ENCODE measurements at places on chromosomes 13 and 19. TPM values are rescaled to one million over a fixed set of nuclear protein-coding genes. Genes with fewer than 3 reads are reported as not detected.
A peak's percentile ranks its signal among the peaks of the same experiment; 100 is the strongest.

DNA sequence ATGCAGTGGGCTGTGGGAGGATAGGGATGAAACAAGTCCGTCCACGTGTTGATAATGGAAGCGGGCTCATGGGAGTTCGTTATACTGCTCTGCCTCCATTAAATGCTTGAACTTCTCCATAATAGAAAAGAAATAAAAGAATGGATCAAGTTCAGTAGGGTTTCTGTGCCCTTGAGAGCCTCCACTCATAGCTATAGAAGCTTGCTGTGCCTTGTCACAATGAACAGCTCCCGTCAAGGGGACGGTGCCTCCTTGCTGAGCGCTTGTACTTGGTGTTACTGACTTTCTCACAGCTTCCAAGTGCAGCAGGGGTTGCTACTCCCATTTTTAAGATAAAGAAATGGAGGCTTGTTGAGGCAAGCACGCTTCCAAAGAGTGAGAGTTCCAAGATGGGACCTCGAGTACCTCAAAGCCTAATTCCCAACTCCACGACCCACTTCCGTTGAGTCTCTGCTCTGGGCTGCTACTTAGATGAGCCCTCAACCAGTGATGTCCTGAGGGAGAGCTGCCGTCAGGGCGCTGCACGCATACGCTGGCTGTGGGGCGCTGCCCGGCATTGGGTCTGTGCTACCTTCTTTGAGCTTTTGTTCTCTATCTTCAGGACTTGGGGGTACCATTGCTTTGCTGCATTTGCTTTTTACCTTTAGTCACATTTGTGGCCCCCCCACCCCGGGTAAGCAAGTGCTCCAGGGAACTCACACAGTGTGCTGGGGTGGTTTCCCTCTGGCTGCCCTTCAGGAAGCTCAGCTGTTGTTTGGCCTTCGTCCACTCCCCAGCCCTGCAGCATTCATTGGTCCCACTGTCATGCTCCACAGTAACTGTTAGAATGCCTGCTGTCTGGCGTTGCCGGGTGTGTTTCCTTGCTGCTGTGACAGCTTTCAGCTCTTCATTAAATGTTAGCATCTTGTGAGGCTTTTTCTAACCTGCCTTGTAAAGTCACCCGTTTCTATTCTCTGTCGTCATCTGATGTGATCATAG is 9.5 kb downstream of the SNRNP70 start:
- DNase-seq, result peak; percentile 62

PRR19 gene
- not detected for total RNA-seq

DNA sequence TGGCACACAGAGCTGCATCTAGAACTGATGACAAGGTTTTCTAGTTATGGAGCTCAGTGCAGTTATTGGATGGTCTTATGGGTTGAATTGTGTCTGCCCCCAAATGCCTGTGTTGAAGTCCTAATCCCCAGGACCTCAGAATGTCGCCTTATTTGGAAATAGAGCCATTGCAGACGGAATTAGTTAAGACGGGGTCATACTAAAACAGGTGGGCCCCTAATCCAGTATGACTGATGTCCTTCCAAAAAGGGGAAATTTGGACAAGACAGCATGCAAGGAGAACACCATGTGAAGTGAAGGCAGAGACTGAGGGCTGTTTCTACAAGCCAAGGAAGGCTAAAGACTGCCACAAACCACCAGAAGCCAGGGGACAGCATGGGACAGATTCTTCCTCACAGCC is 148.7 kb downstream of the KCTD12 start:
- no peak for DNase-seq

- no peak for DNase-seq
Measured at GRCh38 chr19:17235971-17236777, 9.5 kb downstream of the NR2F6 start.

DNA sequence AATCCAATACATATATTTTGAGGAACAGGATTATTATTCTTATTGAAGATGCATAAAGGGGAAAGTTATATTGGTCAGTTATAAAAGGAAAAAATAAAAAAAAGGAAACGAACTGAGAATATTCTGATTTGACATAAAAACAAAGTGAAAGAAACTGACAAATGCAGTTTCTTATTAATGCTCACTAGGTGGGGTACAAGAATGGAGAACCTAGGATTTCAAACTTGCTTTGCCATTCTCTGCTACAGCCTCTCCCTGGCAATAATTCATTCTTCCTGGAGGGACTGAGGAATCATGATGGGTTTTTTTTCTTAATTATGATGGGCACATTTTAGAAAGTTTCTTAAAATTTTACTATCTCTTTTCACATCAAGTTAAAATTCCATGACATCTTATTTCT is 154.9 kb downstream of the PCDH9 start:
- no peak for DNase-seq

GRCh38 chr19:37997911-37998344 is 90.9 kb downstream of the SIPA1L3 start:
- DNase-seq, result no peak

- DNase-seq, result no peak
Measured at GRCh38 chr13:110507678-110508381, 53.7 kb downstream of the RAB20 start.

DNA sequence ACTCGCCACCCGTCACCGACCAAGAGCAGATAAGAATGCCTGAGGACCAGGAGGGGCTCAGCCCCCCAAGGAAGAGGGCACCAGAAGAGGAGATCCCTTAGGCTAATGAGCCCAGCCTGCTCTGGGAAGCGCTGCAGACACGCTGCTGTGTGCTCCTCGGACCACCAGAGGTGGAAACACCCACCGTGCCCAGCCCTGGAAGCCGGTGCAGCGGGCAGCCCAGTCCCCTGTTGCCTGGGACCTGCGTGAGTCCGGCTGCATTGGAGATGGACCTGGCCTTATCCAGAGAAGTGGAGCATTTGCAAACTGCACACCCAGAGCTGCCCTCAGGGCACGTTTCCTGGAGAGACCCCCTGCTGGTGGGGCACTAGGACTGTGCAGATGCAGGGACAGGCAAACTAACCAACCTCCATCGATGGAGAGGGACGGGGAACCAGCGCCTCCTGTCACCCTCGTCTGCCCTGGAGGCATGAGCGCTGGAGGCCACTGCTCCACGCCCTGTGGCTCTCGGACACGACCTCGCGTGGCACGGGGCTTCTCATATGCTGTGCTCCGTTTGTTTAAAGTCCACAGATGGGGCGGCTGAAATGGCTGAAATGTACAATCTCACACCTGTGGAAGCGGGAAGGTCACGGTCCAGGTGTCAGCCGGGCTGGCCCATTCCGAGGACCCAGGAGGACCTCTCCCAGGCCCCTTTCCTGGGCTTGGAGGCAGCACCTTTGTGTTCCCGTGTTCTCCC is 153.9 kb downstream of the KDM4B start:
- DNase-seq, result no peak

- DNase-seq, result no peak
Measured at GRCh38 chr13:47251771-47252170, 354.9 kb upstream of the HTR2A start.

DNA sequence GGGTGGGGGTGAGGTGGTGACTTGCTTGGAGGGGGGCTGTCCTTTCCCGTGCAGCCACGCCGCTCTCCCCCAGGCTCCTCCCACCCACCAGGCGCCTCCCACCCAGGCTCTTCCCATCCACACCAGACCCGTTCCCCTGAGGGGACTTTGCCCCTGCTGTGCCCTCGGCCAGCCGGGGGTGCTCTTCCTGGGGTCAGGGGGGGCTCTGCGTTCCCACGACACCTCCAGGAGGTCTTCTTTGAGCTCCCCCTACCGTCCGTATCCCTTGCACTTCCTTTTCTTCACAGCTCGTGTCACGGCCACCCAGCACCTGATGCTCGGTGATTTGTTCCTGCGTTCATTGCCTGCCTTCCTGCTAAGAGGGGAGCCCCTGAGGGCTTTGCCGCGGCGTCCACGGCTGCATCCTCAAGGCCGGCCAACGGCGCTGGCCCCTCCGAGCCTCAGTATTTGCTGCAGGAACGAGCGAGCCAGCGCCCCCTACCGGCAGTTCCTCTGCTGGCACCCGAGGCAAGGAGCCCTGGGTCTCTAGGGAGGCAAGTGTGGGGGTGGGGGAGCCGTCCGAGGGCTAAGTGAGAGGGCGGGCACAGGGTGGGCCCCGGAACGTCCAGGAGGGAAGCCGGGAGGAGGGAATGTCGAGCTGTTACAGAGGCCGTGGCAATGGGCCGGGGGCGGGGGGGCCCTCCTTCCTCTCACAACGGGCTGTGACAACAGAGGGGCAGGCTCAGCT is 11.8 kb downstream of the LRRC4B start:
- peak; percentile 68 for DNase-seq
